ENCODE measurements at places on chromosomes 1 and 21.
A peak's percentile ranks its signal among the peaks of the same experiment; 100 is the strongest.

GRCh38 chr1:230711245-230711644, 2.7 kb downstream of the AGT start:
- no peak for DNase-seq

GRCh38 chr21:44552681-44553080, 1.4 kb upstream of the KRTAP10-2 start:
- peak; percentile 47 for DNase-seq

DNA sequence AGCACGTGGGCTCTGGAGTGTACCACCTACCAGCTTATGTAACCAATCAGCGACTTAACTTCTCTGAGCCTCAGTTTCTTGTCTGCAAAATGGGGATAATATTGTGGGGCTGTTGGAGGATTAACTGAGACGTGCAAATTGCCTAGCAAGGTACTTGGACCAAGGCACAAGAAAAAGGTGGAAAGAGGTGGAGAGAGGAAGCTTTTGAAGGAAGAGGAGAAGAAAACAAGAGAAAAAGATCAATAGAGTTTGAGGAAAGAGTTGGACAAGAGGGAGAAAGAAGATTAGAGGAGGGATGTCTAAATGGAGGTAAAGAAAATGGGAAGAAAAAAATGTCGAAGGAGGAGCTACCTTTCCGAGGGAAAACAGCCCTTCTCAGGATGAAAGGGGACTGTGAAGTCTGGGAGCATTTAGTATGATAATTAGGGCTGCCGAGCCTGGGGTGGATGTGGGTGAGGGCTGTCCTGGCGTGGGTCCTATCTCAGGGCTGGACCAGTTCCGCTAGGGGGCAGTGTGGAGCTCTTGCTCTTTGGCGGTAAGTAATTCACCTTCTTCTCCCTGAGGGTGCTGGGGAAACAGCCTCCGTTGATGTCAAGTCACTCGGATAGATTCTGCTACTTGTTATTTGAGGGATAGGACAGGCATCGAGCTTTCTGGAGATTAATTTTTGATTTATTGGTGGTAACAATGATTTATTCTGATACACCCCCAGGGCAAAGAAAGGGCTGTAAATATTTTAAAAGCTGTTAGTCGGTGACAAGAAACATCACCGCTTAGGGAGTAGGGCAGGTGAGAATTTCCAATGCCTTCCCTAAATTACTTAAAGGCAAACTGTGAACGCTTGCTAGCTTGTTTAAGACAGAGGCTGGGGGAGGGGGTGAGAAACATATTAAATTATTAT, 79.0 kb upstream of the NFASC start:
- peak; percentile 79 for DNase-seq

GRCh38 chr1:85219853-85220610, 19.2 kb upstream of the SYDE2 start:
- no peak for DNase-seq

GRCh38 chr1:22767852-22768251, 57.2 kb downstream of the EPHB2 start:
- no peak for DNase-seq

All from H1 (cell line).